NCI-H2081 treated with DMSO at 0.1 percent for 48 hours (cell line): ENCODE measurements at places on chromosomes 2 and 18.
A peak's percentile ranks its signal among the peaks of the same experiment; 100 is the strongest.

GRCh38 chr2:100193291-100193710 is 50.9 kb upstream of the AFF3 start:
- DNase-seq = no peak

DNA sequence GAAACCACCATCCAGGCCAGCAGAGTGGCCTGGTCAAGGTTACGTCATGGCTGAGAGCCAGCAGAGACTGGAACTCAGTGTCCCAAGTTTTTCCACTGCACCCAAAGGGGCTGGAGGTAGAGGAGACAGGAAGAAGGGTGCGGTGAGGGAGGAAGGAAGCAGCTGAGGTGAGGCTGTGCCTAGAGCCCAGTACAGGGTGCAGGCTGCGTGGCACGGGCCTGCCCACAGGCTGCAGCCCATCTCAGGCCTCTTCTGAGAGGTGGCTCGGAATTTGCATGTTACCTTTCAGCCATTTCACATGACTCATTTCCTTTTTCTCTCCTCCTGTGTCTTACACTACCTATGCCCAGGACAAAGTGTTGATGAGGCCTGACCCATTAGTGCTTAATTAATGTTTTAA is 13.7 kb upstream of the MGAT4A start:
- DNase-seq = no peak

GRCh38 chr2:222568865-222569264 is 87.0 kb downstream of the FARSB start:
- DNase-seq = peak; percentile 29

DNA sequence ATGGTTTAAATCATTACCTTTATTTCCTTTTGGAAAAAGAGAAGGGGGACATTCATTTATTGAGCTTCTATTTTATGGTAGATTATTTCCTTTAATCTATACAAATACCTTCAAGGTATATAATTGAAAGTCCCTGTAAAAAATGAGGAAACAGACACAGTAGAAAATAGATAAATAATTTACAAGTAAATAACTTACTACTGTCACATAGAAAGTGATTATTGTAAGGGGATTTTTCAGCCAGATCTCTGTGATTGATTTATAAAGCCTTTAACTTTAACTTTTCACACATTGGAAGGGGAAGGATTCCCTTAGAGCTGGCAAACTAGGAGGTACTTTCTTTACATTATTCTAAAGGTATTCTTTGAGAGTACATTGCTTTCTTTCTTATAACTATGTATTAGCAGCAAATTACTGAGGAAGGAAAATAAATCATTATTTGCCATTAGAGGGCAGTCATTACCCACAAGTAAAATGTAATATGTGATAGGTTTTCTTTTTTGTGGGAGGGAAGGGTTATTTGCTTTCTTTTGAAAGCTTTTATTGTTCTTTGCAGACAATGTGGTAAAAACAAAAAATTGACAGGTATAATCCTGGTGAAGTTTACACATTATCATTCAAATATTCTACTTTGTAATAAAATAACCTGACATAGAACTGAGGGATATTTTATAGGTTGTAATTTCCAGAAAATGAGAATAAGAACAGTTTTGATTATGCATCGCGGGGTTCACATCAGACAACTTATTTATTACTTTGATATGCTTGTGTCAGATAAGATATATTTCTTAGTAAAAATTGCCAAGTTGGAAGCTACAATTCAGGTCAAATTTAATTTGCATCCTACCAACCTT is 24.8 kb upstream of the RPE start:
- no peak for DNase-seq
